DMS53 (cell line): ENCODE measurements at places on chromosomes 4 and X.

GRCh38 chrX:150587585-150588503 lies 19.4 kb downstream of the MTM1 start:
- DNase-seq = peak; percentile 19

DNA sequence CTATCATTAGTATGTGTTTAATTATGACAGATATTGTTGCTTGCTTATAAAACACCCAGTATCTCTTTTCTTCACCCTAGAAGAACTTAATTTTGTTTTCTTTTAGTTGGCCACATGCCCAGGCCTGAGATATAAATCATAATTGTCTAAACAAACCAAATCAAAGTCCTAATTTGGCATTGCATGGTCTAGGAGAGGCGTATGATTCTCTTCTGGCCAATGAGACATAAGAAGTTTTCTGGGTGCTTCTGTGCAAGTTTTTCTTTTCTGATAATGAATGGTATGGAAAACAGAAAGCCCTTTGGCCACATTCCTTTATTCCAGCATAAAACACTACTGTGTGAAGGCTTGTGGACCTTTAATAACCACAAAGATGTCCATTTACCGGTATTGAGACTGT lies 192.9 kb upstream of the CTSO start:
- DNase-seq = no peak

GRCh38 chr4:94363136-94363655 lies 20.6 kb upstream of the HPGDS start:
- no peak for DNase-seq

DNA sequence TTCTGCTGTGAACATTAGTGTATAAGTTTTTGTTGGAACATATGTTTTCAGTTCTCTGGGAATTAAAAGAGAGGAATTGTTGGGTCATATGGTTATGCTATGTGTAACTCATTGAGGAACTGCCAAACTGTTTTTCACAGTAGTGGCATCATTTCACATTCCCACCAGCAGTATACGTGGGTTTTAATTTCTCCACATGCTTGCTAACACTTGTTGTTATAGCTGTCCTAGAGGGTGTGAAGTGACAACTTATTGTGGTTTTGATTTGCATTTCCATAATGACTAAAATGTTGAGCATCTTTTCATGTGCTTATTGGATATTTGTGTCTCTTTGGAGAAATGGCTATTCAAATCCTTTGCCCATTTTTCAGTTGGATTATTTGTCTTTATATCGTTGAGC lies 13.7 kb downstream of the APELA start:
- no peak for DNase-seq

DNA sequence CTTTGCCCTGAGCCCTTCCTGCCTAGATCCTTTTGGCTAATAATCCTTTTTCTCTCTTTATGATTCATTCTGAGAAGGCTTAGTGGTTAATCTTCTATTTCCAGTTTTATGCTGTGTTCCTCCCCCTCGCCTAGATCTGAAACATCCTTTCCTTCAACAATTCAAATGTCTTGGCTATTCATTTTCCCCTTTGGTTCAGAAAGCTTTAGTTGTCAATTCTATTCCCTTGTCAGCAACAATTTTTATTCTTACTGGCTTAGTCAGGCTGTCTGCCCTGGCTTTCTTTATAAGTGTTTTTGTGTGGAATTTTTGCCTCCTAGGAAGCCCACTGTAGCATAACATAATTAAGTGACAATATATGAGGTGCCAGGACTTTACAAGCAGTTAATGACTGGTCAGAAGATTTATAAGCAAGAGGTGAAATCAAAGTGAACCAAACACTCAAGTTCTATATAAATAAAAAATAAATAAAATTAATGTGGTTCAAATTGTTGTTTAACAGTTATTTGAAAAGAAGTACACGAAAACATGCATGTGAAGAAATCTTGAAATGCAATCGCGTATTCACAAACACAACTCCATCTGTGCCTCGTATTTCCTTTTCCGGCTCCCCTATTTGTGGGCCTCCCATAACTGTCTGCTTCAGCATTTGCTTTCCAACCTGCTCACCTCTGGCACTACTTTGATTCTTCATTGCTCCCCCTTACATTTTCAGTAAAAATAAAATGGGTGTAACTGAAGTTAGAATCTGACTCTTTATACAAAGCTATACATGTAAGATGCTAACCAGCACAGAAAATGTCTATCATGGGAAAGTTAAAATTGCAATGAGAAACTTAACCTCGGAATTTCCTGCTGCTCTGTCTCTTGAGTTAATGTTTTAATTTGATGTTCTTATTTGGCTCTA lies 235.4 kb downstream of the SPRY1 start:
- DNase-seq = no peak

- no peak for DNase-seq
Measured at GRCh38 chr4:92551616-92552015, 247.8 kb downstream of the GRID2 start.

- DNase-seq = peak; percentile 76
Measured at GRCh38 chr4:150217808-150218207, 139.6 kb downstream of the DCLK2 start.

DNA sequence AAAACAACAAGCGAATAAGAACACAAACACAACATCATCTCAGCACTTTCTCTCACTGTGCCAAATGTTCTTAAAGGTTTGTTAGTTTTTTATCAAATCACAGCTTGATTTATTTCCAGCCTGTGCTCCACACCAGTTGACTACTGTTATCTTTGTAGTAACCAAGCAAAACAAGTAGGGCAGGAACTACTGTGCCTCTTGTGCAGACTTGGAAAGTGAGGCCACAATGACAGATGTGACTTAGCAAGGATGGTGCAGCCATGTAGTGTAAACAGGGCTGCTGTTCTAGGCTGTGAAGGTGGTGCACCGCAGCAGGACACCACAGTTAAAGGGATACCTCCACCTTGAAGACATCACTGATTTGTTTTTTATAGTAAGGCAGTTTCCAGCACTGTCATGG lies 170.0 kb downstream of the IL1RAPL1 start:
- DNase-seq = no peak

DNA sequence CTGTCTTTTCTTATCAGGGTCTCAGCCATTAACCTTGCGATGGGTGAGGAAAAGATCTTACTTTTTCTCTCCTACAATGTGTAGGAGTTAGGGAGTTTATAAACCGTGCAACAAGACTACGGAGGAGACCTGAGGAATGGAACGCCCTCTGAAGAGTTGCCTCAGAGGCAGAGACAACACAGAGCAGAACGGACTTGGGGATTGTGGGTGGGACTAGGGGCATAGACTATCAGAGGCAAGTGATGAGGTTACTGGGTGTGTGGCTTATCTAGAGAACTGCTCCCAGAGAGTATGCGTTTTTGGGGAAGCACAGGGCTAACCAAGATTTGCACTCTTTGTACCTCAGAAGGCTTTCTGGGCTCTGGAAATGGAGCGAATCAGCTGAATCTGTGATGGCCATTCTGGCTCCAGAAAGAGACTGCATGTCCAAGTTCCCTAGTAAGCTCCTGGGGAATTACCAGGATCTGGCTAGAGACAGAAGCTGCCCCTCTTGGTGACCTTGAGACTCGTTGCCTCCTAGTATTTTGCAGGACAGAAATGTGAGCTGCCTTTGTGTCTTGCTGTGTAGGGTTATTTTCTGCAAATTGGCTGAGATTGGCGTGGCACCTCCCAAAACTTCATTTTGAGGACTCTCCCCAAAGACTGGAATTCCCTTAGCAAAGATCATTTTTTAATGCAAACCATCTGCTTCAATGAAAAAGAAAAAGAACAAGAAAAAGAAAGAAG lies 118.9 kb downstream of the ARSF start:
- DNase-seq = no peak

GRCh38 chr4:185179488-185179887 lies 24.3 kb downstream of the CFAP97 start:
- no peak for DNase-seq

DNA sequence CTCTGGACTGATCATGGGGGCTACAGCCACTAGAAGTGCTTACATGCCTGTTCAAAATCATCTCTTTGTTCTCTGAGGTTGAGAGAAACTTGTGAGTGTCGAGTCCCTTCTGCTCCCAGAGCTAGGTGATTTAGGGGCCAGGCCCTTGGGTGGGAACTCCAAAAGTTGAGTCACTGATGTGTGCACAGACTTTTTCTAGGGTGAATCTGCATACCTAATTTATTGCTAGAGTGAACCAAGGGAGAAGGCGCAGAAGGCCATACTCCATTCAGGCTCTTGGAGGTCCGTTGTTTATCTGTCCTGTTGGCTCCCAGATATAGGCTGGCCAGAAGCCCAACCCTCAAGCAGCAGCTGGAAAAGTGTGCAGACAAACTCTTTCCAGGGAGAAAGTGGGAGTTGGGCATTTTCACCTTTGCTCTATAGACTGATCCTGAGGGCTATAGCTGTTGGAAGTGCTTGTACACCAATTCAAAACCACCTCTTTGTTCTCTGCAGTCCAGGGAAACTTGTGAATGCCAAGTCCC lies 80.8 kb upstream of the ARX start:
- no peak for DNase-seq

DNA sequence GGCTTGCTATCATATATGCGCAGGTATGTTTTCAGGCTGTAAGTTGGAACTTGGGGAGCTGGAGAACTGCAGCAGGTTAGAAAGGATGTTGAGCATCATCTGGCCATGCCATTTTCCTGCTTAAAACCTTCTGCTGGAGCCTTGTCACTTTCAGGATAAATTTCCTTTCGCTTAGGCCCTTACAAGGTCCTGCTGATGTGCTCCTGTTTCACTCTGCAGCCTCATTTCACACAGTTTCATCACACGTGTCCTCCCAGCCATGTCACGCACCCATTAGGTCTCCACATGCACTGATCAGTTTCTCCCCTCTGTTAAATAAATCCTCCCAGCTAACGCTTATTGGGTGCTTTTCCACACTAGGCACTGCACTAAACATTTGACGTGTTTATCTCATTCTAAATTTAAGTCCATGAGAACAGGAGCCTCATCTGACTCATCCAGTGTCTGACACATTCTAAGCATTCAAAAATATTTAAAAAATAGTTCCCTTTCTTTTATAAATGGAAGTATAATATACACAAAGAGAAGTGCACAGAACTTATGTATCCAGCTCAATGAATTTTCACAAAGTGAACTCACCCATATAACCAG lies 14.5 kb downstream of the SOD3 start:
- DNase-seq = no peak

- no peak for DNase-seq
Measured at GRCh38 chr4:23999714-24000469, 110.0 kb upstream of the PPARGC1A start.

- DNase-seq = peak; percentile 68
Measured at GRCh38 chrX:79270401-79270800, 96.7 kb downstream of the ITM2A start.

GRCh38 chrX:47143894-47144625 lies 442 bp downstream of the NDUFB11 start:
- peak; percentile 73 for DNase-seq

DNA sequence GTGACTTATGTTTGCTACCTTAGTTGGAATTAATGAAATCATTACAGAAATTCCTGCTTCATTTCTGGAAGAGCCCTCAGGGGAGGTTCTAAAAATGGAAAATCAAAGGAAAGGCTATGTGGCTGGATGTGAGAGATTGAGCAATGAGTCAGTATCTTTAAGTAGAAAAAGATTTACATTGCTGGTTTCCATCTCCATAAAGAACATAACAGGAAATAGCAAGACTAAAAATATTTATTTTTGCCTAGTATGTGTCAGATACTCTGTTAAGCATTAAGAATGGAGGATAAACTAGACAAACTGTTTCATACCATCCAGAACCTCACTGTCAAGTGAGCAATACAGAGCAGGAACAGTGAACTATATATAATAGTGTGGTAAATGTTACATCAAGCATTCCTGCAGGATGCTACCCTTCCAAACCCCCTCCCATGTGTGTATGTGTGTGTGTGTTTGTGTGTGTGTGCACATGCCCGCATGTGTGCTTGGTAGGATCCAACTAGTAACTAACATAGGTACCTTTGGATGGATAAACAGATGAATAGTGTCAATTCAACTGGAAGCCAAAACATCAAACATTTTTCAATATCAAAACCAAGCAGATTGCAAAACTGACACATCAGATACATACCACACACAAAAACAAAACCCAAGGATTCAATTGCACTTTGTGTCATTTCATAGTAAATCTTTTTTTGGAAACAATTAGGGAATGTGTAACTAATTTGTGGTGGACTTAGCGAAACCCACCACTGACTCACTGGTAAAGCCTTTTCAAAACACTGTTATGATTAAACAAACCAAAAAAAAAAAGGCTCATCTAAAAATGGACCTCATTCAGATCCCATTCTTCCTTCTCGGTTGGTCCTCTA lies 223.4 kb downstream of the SHROOM3 start:
- no peak for DNase-seq

GRCh38 chrX:57607295-57608187 lies 15.7 kb downstream of the ZXDB start:
- no peak for DNase-seq

- no peak for DNase-seq
Measured at GRCh38 chr4:4641661-4642495, 100.0 kb upstream of the STX18 start.

GRCh38 chr4:107843391-107843790 lies 18.7 kb downstream of the SGMS2 start:
- peak; percentile 72 for DNase-seq

DNA sequence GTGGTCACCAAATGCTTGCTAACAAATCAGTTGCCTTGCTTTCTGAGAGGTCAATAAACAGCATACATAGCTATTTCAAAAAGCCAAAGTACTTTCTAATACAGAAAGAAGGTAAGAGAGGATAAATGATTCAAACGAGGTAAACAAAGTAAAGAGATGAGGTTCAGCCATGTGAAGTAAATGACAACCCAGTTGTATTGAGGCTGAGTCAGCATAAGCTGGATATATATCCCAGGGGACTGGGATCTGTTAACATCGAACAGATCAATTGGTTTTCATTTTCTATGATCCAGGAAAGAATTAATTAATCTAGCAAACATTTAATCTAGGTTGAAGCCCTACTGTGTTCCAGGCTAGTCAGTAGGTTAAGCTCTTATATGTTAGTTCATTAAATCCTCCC lies 97.3 kb upstream of the GRIA3 start:
- DNase-seq = no peak

DNA sequence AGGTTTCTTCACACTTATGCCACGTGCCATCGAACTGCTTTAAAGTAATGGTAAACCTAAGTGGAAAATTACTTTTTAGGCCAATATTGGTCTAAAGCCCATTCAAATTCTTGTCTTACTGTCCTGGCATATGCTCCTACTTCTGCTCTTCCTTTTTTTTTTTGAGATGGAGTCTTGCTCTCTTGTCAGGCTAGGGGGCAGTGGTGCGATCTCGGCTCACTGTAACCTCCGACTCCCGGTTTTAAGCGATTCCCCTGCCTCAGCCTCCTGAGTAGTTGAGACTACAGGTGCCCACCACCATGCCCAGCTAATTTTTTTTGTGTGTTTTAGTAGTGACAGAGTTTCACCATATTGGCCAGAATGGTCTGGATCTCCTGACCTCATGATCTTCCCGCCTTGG lies 129.0 kb upstream of the TECRL start:
- DNase-seq = no peak

DNA sequence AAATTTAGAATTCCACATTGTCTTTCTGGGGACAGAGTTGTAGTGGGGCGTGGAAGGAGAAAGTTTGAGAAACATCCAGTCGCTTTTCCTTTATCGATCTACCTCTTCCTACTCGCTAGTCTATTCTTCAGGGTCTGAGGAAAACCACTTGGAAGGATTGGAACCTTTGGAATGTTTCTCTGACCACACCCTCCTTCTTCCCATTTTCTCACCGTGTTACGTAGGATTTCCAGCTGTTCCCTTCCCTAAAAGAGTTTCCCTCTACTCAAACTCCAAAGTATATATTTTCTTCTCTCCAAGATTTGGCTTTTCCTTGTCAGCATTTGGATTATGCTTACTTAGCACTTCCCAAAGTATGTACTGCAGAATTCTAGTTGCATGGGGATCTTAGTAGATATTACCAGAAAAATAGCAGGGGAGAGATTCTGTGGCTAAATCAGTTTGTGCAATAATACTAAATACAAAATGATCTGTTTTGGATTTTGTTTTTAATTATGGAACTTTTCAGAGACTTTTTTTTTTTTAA lies 4.9 kb downstream of the ENPEP start:
- no peak for DNase-seq
